AG09319 (cell line): ENCODE measurements at places on chromosomes 1 and 21.
A peak's percentile ranks its signal among the peaks of the same experiment; 100 is the strongest.

DNA sequence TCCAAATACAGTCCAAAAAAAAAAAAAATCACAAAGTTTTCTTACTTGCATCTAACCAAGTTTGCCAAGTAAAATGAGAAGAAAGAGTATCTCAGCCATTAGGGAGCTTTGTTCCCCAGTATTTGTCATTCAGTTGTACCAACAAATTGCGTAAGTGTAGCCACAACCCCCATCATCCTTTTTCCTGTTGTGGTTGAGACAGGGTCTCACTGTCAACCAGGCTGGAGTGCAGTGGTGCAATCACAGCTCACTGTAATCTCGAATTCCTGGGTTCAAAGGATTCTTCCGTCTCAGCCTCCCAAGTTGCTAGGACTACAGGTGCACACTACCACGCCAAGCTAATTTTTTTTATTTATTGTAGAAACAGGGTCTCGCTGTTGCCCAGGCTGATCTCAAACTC is 9.5 kb downstream of the STX6 start:
- DNase-seq: no peak

- no peak for DNase-seq
Measured at GRCh38 chr1:85188530-85188929, 12.3 kb downstream of the SYDE2 start.

DNA sequence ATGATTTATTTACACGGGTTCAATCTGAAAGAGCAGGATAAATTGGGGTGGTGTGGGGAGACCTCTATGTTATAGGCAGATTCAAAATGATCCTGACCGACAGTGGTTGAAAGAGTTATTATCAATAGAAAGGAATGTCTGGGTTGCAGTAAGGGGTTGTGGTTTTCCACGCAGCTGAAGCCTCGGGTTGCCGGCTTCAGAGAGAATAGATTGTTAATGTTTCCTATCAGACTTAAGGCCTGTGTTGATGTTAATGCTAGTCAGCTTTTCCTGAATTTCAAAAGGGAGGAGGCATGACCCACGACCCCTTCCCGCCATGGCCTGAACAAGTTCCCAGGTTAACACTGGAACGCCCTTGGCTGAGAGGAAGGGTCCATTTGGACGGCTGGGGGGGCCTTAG is 2.2 kb upstream of the UBE2J2 start:
- no peak for DNase-seq

DNA sequence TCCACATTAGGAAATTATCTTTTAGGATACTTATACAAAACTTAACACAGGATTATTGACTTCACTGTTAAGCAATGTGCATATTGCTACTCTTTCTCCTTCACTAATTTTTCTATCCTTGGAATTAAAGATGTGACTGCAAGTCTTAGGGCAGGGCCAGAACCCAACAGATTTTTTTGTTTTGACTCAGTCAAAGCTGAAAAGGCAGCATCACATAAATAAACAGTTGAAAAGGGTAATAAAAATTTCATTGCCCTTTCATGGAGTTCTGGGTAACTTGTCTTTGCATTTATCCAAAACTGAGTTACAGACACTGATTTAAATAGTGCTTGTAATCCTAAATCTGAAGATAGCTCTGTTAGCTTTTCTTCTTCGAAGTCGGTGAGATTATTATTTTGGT is 1.9 kb upstream of the TMEM35B start:
- DNase-seq: no peak

GRCh38 chr1:16957731-16958130 is 22.7 kb downstream of the MFAP2 start:
- no peak for DNase-seq

DNA sequence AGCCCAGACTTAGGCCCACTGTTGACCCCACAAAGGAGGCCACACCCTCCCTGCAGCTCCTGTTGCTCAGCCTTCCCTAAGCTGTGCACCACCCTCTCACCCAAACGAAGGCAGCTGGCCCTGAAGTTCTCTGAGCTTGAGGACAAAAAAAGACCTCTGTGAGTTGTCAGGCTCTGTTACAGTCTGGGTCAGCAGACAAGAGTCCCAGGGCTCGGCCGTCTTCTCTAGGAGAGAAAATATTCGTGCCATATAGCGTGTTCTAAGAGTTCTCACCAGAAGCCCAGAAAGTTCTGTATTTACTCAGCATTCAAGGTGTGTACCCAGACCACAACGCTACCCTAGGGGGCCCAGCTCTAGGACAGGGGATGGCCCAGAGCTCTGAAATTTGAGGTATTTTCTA is 25.5 kb upstream of the LYST start:
- no peak for DNase-seq

DNA sequence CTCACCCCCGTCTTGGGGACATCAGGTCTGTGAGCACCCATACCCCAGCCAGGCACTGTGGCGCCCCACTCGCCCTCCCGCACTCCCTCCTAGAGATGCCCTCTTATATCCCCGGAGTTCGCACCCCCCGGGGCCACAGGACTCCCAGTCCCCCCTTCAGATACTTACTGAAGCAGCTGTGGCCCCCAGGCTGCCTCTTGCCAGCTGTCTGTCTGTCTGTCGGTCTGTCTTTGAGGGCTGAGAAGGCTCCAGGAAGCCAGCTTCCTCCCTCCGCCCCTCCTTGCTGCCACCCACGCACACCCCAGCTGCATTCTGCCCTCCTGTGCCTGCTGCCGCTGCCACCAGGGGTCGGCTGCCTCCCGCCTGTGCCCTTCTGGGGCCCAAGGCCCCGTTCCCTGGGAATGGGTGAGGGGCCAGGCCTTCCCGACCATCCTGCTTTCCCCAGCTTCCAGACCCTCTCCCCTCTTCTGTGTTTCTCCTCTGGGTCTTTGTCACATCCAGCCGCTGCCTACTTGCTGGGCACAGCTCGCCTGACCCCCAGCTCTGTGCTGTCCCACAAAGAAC is at the start of gene PTPN7:
Gene PTPN7 (minus strand): TSS at position 226 of the 564 bp plus-strand sequence. CDS start 1,200 bp downstream, outside the sequence.
- no peak for DNase-seq

DNA sequence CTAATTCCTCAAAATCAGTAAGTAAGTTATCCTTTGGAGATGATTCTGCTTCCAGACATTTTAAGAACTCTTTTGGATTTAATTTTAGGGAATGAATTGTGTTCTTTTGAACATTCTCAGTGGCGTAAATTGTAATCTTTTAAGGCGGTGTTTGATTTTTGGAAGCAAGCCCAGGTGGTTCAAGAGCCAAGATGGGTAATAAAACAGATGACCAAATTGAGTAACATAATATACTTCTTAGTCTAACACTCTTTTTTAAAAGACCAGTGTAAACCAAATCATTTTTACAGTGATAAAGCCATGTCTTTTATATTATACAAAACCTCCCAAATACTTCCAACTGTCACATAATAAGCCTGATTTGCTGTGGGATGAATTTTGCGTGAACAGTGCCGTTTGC is 133.8 kb downstream of the LRRC40 start:
- DNase-seq: peak; percentile 45

- DNase-seq: no peak
Measured at GRCh38 chr1:54356680-54357147, 49.5 kb downstream of the SSBP3 start.

DNA sequence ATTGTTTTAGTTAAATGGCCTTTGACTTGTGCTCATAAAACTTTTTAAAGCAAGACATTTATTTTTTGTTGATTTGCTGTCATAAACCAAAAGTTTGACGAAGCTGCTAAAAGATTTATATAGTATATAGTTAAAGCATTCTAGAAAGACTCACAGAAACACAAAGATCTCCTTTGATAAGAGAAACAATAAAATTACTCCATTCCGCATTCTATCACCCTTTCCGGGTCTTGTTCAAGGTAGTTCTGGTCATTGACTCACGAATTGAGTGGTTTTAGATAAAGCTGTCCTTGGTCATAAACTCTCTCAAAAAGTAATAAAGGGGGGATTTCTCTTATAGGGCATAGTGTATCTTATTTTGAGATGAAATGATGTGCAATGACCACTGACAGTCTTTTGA is 1010.5 kb upstream of the NCAM2 start:
- no peak for DNase-seq

DNA sequence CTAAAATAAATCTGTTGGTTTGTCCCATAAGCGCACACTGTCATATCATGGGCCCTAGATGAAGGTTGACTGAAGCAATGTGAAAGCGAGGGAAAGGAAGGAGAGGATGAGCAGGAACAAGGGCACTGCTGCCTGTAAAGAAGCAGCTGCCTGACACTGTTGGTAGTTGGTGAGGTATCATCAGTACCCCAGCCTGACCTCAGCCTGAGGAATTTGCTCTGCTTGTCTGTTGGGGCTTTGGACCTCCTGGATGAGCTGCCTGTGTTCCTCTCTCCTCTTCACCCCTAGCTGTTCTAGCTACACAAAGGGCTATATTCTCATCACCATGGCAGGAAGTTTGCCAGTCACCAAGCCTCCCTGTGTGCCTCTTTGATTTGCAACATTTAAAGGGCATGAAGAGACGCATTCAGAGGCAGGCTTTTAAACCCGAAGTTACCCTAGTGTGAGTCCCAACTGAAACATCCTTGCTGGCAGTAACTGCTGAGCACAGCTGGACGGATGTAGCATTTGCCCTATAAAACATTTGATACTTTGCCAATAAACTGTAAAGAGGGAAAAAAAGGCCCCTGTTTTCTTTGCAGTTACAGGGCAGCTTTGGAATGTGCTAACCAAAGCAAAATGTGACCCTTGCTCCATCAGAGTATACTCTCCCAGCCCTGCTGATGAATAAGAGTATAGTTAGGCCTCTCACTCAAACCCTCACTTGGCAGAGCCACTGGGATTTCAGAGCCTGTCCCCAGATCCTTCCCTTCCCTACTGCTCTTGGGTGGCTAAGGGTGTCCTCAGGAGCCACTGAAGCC is 22.2 kb upstream of the SPATA6 start:
- peak; percentile 34 for DNase-seq

DNA sequence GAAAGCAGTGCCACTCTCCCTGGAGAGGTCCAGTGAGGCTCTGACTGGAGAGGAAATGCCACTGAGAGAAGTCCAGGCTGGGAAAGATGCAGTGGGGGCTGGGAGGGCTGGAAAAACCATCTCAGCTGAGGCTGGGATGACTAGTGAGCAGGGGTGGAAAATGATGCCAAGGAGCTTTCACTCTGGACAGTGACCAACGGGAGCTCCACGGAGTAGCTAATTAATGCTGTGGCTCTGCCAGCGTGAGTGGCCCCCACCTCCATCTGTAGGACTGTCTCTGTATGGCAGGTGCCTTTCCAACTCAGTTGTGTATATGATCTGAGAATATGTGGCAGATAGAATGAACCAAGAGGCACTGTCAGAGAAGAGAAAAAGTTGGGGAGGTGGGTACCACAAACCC is 86.7 kb downstream of the DDX20 start:
- DNase-seq: no peak

DNA sequence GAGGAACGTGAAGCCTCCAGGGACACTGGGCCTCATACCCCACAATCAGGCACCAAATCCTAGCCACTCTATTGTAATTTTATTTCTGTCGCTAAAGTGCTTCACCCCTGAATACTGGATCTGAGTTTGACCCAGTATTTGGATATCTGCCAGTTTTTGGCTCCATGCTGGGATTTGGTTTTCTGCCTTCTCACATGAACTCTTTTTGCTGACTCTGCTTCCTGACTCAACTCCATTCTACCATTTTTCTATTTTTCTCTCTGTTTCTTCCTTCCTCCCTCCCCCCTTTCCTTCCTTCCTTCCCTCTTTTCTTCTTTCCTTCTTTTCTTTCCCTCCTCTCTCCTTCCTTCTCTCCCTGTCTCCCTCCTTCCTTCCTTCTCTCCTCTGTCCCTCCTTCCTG is 151.3 kb upstream of the GJB5 start:
- DNase-seq: no peak

GRCh38 chr1:65059930-65060538 is 88.0 kb upstream of the AK4 start:
- DNase-seq: no peak

- no peak for DNase-seq
Measured at GRCh38 chr1:225855503-225856300, 26.5 kb downstream of the TMEM63A start.

DNA sequence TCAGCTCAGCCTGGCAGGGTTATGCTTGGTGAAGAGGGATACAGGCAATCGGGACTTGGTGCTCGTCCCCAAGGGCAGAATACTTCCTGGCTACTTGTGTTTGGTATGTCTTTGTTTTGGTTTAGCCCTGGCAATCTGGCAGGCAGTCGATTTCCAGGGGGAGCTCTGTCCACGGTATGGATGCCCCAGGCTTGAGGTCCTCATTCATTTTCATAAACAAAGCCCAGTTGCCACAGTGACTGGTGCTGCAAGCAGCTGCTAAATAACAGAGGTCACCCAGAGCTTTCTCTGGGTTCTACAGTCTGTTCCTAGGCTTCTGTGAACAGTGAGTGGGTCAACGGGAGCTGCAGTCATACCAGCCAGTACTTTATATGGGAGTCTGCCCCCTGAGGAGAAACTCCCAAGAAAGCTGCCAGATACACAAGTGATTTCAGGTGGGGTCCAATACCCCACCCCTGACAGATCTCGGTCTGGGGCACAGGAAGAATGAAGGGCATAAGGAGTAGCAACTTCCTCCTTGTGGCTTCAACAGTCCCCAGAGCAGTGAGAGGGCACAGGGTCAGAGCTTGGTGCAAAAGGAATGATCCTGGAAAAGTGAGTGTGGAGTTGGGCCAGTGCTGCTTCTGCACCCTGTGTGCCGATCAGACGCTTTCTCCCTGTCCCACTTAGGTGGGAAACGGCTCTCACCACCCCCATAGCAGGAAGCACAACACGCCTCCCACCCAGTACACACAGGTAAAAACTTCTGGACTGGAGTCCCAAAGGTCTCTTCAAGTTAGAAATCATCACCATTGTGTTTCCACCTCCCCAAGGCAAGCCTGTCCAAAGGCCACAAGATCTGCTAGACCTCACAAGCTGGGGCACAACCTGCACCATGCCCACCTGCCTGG is 55.5 kb downstream of the TGFBR3 start:
- DNase-seq: peak; percentile 87

- no peak for DNase-seq
Measured at GRCh38 chr1:226001088-226001487, 1.9 kb upstream of the SDE2 start.

DNA sequence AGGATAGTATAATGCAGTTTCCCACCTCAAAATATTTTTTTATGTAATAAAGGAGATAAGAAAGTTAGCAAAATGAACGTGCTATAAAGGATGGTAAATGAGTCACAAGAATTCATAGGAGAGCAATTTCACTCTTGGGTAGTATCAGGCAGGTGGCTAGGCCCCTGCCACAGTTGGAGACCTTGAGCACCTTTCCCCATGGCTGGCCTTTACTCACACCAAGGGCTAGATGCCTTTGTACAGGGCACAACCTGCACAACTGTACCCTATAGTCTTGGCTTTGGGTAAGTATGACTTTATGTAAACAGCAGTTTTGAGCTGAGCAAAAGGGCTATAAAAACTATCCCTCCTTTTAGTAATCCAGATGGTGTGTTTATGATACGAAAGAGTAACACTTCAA is 85.1 kb downstream of the CTH start:
- no peak for DNase-seq

DNA sequence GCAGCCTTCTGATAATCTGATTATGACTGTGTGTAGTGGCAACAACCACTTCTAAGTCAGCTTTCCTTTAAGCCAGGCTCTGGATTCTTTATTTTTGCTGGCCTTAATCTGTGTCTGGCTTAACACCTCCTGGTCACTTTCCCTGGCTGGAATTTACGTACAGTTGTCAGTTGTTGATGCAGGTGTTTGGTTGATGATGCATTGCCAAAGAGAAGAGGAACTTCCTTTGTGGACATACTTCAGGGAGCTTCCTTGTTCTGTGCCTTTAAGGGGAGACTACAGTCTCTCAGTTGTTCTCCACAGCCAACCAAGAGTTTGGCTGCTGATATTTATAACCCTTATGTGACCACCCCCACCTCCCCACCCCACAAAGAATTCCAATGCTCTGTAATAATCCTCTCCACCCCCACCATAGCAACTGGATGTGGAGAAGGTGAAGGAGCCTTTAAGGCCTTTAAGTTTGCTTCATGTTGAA is 96.0 kb upstream of the BMP8A start:
- peak; percentile 31 for DNase-seq

GRCh38 chr1:161781995-161782394 is 15.9 kb downstream of the ATF6 start:
- DNase-seq: no peak
